NCI-H2029 (cell line): ENCODE measurements at places on chromosomes 1 and 21.

DNA sequence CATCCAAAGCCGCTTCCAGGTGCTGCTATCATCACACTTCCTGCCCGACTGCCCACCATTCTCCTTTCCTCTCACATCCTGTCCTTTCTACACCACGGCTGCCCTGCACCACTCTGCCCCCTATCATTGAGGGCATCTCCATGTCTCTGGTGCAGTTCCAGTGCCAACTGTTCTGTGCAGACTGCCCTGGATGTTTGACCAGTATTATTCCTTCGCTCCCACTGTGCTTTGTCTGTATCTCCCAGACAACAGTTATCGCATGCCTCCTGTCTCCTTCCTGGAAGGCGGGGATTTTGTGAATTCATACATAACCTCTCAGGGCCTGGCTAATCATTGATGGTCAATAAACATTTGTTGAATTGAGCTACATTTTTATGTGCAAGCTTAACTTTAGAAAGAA, 63.6 kb upstream of the GNG12 start:
- DNase-seq, result no peak

GRCh38 chr1:158020259-158020885, 26.9 kb downstream of the KIRREL1 start:
- DNase-seq, result no peak

DNA sequence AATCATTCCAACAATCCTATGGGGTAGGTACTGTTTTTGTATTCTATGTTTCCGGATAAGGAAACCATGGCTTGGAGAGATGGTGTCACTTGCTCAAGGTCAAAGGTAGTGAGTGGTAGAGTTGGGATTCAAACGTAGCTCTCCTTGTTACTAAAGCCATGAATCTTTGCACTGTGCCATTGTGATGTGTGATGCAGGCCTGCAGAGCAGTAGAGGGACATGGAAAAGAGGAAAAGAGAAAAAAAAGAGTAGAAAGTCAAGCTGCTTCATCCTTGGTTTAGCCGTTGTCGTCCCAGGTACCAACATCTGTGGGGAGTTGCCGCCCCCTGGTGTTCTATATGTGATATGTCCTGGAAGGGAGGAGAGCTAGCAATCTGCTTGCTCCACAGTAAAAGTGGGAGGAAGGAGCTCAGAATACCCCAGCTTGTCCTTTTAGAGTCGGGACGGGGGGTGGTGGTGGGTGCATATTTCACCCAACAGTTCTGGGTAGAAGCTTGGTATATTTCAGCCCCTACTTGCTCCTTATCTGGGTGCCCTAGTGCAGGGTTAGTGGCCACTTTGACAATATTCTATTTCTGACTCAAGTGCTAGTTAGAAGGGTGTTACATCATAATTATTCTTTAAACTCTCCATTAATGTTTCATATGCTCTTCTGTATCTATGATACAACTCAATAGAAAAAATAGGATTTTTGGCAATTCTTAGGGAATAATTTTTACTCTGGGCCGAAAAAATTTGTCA, 98.4 kb downstream of the EBNA1BP2 start:
- DNase-seq, result peak; percentile 75

GRCh38 chr21:14591377-14591776, 45.3 kb upstream of the SAMSN1 start:
- DNase-seq, result no peak

- DNase-seq, result peak; percentile 59
Observed at GRCh38 chr1:234963180-234963903, 165.3 kb downstream of the TOMM20 start.

DNA sequence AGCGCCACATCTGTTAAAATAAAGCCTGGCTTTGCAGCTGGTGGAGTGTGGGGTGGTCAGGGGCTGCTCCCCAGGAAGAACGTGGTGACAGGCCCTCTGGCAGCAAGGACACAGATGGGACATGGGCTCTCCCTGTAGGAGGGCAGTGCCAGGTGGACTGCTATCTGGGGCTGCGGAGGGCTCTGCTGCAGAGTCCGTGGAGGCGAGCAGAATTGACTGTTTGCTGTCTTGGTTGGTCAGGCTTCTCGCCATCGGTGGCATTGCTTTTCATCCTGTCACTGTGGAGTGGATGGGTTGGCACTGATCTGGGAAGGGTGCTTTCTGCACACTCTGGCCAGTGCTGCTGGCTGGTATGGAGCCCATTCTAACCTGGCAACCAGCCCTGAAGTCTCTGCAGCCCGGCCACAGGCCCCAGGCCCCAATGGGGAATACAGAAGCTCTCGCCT, 103.0 kb downstream of the LAMC2 start:
- no peak for DNase-seq
